Stimulated activated CD8-positive, alpha-beta memory T cell treated with anti-CD3 and anti-CD28 coated beads, Interleukin-15, amount 100 ng/mL, for 4 hours (primary cell): ENCODE measurements at places on chromosomes 12 and 14.
A peak's percentile ranks its signal among the peaks of the same experiment; 100 is the strongest.

- no peak for DNase-seq
Observed at GRCh38 chr12:52910248-52910883, 5.5 kb upstream of the KRT8 start.

- peak; percentile 50 for DNase-seq
Observed at GRCh38 chr12:118377884-118378470, 1.6 kb downstream of the SUDS3 start.

DNA sequence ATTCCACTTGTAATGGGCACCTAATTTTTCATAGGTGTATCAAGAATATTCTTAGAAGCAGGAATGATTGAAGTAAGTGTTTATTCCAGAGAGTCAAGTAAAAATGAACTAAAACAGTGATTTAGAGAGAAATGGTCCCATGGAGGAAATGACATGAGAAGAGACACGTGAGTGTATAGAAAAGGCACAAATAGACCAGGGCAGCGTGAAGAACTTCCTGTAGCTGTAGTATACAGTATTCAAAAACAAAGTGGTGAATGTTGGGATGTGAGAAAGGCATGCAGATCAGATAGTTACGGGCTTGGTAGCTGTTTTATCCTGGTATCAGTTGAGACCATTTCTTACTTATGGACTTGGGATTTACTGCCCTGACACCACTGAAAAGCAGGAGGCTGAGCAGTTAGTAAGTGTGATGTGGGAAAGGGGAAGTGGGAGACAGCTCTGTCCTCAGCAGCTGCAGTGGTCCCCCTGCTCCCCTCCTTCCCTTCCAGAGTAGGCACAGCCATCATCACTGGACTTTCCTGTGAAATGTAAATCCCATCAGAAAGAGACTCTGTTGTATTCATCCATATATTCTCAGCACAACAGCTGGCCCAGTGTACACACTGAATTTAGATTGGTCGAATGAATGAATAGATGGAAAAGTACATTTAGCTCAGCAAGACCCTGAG lies 16.8 kb upstream of the TESPA1 start:
- DNase-seq = no peak

GRCh38 chr12:29200586-29200985 lies 51.5 kb downstream of the FAR2 start:
- DNase-seq = no peak

- no peak for DNase-seq
Observed at GRCh38 chr12:115129727-115130126, 445.8 kb upstream of the TBX3 start.

GRCh38 chr12:131122631-131123030 lies 168.9 kb downstream of the ADGRD1 start:
- no peak for DNase-seq

DNA sequence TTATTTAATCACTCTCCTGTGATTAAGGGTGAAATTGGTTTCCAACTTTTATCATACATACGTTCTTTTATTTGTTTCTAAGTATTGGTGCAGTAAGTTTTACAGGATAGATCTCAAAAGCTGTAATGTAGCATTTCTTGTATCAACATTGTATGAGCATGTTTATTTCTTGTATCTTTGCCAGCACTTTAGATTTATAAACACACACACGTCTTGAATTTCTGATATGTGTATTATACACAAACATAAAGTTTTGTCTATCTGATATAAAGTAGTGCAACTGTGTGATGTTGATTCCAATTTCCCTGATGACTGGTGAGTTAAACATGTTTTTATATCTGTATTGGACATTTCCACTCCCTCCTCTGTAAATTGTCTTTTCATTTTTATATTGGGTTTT lies 134.7 kb downstream of the NOVA1 start:
- DNase-seq = no peak
